Lung microvascular endothelial cell (primary cell): ENCODE measurements at places on chromosomes 12 and 14. TPM values are rescaled to one million over a fixed set of nuclear protein-coding genes. Genes with fewer than 3 reads are reported as not detected.
A peak's percentile ranks its signal among the peaks of the same experiment; 100 is the strongest.

DNA sequence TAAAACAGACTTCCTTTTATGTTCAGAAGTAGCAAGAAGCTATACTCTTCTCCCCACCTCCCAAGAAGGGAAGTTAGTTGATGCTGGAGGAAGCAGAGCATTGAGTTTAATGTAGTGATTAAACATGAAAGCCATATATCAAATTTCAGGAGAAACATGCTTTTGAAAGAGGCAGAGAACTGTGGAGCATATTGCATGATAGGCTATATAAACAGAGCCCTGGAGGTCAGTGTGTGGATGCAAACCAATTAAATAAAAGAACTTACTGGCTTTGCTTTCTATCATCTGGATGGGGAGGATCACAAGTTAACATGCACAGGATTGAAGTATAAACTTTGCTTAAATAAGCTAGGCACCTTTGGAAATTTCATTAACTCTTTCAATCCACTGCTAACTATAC lies 94.1 kb downstream of the MSRB3 start:
- no peak for DNase-seq

- DNase-seq = no peak
Observed at GRCh38 chr14:99042381-99043266, 229.4 kb downstream of the BCL11B start.

DNA sequence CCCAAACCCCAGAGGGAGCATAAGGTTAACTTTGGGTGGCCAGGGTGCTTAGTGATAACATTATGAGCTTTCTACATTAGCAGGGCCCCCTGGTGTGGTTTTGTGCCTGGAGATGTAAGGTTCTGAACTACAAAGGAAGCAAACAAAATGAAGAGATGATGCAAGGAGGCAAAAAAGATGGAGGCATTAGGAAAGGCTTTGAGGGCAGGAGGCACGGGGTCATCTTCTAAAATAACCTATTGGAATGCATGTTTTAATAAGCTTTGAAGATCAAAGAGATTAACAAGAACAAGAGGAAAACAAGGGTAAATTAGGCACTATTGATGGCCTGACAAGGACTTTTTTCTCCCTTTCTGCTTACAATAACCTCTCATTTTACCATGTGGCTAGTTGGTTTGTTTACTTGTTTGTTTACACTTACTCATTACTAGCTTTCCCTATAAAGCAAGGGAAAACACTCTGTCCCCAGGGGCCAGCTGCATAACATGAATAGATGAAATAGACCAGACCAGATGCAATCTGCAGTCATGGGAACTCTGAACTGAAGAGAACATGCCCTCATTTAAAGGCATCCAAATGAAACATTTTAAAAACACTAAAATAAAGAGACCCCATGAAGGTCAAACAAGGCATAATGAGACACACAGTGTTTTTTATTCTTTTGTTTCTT lies 390.3 kb downstream of the DIO2 start:
- DNase-seq = no peak

DNA sequence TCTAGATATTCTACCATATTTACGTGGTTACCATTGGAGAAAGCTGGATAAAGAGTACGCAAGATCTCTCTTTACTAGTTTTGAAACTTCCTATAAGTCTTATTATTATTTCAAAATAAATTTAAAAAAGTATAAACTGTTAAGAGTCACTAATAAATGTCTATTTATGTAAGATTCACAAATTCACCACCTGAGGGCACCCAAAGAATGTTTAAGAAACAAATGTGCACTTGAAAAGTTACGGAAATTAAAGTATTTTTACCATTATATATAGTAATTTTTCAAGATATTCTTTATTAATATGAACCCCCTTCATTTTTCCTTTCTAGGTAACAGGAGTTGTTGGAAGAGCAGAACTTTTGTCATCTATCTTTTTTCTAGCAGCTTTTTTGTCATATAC lies 11.9 kb downstream of the TMTC3 start:
- peak; percentile 67 for DNase-seq

DNA sequence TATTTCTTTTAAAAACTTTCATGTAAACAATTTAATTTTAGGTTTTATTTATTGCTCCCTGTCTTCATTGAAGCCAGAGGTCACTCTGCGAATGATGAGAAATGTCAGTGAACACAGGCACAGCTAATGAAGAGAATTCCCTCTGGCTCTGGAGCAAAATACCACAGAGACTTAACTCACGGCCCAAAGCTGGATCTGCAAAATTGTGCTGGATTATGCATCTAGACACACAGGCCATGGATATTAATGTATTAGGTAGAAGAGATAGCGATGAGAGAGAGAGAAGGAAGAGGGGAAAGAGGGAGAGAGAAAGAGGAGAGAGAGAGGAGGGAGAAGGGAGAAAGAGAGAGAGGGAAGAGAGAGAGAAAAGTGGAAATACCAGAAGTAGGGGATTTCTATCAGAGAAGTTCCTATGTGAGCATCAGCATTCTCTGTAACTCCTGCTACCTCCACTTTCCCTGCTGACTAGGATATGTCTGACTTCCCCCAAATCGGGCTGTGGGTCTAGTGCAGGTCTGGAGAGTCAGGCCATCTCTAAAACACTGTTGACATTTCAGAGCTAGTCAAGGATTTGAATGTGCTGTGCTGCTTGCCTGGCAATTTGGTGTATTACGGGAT lies 3.7 kb downstream of the ARHGDIB start:
- DNase-seq = no peak

GRCh38 chr12:9244894-9245293 lies 36.7 kb upstream of the PZP start:
- DNase-seq = no peak

GRCh38 chr12:128940974-128941373 lies 87.7 kb downstream of the GLT1D1 start:
- no peak for DNase-seq

- DNase-seq = peak; percentile 45
Observed at GRCh38 chr12:49553512-49554088, 14.3 kb downstream of the MCRS1 start.

- DNase-seq = no peak
Observed at GRCh38 chr12:131702573-131702877, 8.4 kb upstream of the SFSWAP start.

DNA sequence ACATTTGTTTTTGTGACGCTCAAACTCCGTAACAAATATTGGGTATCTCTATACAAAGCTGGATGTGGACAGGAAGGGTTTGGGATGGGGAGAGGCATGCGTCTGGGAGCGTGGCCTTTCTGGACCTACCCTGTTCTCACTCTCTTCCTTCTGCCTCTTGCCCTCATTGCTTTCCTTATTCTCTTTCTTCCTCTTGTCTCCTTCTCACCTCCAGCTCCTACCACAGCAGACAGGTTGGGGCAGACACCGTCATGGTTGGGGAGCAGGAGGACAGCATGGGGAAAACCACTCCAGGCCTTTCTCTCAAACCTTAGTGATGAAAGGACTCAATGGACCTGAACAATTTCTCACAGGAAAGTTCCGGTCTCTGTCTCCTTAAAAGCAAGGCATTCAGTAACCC lies 465.3 kb downstream of the RAD51B start:
- DNase-seq = no peak

GRCh38 chr12:17928708-17929366 lies 161.2 kb downstream of the RERGL start:
- DNase-seq = peak; percentile 55

Gene GALC
- 8.9 and 9.5 TPM in 2 replicates for total RNA-seq

Gene PKP2
- 3.1 and 4.6 TPM in 2 replicates for total RNA-seq

Gene CIROP
- not detected in 2 replicates for total RNA-seq

Gene GALNT16
- total RNA-seq = under 0.01 TPM in 1 of 2 replicates, not detected in the other

Gene PNN
- 8.1 and 14.1 TPM in 2 replicates for total RNA-seq
